ENCODE measurements at places on chromosomes 13 and 19.

GRCh38 chr13:80290591-80290990, 50.3 kb downstream of the SPRY2 start:
- no peak for DNase-seq

DNA sequence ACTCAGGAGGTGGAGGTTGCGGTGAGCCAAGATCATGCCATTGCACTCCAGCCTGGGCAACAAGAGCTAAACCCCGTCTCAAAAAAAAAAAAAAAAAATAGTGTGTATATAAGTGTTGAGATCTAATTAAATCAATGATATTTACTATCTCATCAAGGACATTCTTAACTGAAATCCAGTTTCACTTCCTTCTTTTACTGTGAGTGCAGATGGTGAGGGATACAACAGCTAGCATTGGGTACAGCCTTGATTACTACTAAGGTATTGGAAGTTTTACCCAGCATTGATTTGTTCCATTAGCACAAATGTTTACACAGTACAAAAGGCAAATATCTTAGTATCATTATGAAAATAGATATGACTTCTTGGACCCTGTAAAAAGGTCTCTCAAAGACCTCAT, 546.6 kb downstream of the KCTD12 start:
- no peak for DNase-seq

GRCh38 chr13:82947683-82948082, 934.6 kb downstream of the SLITRK1 start:
- DNase-seq, result no peak

DNA sequence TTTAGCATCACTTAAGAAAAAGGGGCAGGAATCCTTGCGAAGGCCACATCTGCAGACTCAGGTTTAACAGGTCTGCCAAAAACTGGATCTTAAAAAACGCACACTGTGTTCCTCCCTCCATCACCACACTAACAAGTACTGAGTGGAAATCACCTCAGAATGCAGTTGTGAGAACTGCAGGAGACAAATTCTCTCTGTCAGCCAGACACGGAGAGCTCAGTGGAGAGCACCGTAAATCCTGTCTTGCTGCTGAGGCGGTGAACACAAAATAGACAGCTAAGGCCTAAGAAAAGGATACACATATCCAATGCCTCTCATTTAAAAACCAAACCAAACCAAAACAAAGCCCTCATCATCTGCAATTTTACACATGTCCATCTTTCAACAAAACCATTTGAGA, 1287.6 kb downstream of the EFNB2 start:
- DNase-seq, result no peak

GRCh38 chr19:10736916-10737551, 19.2 kb downstream of the DNM2 start:
- no peak for DNase-seq

GRCh38 chr19:40425450-40426287, at the start of gene SERTAD1:
TSS of gene SERTAD1 (minus strand) at chr19:40425992. CDS start at chr19:40423546, 2,446 bp downstream.
- DNase-seq, result peak; percentile 97

- no peak for DNase-seq
Measured at GRCh38 chr19:38060331-38060730, 153.3 kb downstream of the SIPA1L3 start.

GRCh38 chr13:30633861-30634260, 16.1 kb downstream of the USPL1 start:
- no peak for DNase-seq

DNA sequence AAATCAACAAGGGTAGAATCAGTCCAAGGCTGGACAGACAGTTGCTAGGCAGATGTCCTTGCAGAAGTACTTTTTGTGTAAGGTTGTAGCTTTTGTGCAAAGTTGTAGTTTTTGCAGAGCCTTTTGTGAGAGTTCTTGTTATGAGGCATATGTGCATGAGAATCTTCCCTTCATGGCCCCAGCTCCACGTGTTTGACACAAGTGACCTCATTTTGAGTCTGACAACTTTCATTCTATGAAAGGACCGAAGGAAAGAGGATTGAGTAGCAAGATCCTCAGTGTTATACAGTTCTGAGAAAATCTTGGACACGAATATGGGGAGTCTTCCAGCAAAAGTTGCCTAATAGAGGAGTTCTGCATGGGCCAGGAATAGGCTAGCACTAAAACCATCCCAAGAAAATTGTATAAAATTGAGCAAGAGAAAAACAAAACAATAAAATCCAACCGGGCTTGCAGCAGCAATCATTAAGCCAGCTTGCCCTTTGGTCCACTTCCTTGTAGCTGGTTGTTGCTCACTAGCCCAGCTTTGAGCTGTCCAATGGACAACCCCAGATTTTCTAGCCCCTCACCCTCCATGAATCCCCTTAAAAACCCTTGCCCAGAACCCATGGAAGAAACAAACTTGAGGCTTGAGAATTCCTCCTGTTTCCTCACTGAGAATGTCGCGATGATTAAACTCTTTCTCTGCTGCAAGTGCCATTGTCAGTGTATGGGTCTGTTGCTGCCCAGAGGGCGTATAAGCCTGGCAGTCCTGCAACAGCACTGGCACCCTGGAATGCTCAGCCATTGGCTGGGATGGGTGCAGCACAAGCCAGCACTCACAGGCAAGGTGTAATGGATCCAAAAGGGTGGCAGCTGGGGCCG, 6.5 kb downstream of the EPSTI1 start:
- DNase-seq, result no peak

DNA sequence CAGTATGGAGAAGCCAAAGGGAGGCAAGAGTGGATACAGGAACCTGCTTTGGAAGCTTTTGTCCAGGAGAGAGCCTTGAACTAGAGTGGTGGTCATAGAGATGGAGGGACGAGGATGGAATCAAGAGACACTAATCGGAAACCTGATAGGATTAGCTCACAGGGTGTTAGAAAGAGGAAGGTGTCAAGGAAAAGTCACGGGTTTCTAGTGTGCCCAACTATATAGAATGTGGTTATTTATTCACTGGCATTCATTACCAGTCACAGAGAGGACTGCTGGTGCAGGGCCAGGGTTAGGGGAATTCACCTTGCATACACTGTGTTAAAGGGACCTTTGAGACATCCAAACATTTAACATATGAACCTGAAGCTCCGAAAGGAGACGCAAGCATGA, 43.4 kb upstream of the URAD start:
- DNase-seq, result no peak
